ENCODE measurements at places on chromosomes 6 and 20.

DNA sequence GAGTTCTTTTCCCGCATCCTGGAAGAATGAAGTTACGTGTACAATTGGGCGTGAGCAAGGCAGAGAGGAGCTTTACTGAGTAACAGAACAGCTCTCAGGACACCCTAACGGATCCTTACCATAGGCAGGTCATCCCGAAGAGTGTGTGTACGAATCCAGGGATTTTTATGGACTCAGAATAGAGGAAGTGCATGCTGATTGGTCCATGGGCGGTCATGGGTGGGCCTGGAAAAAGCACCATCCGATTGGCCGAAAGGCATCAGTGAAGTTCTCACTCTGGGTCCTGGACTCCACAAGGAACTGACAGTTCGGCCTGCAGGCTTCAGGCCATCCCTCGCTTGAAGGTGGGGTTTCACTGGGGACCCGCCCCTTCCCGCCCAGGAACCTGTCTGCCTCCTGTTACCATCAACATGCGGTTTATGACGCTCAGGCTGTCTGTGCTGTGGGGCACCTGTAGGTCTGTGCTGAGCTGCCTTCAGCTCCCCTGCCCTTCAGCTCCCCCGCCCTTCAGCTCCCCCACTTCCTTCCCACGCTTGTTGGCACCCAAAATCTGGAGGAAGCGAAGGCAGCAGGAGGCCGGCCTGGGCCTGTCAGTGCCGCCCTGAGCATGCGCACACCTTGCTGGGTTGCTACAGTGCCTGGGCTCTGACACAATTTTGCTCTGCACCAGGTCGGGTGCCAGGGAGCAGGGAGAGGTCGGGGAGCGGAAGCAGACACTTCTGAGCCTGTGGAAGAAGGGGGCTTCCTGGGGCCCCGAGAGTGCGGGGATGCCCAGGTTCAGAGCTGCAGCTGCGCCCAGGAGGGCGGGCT, 57.9 kb upstream of the MANEA start:
- no peak for DNase-seq

- no peak for DNase-seq
Observed at GRCh38 chr20:47971058-47971791, 185.9 kb upstream of the SULF2 start.

DNA sequence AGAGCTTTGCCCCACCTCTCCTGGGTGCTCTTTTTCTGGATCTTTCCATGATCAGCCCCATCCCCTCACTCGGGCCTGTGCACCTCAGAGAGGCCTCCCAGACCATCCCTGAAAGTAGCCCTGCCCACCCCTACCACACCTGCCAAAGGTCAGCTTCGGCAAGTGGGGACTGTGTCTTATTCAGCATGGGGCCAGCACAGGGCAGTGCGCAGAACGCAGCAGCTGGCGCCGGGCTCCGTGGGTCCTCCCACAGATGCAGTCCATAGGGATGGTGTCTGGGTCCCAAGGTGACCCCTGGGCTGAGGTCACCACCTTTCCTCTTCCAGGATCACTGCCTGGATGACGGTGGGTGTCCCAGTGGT, 79.4 kb downstream of the CEBPB start:
- no peak for DNase-seq

- DNase-seq = no peak
Observed at GRCh38 chr6:35703554-35703953, 14.8 kb upstream of the FKBP5 start.

- DNase-seq = no peak
Observed at GRCh38 chr6:155287762-155288161, 23.9 kb downstream of the CLDN20 start.

Data from left hindlimb (tissue), 1 donor.